Kidney (tissue), 22 donors: ENCODE measurements at places on chromosomes 7 and 10. TPM values are rescaled to one million over a fixed set of nuclear protein-coding genes. Genes with fewer than 3 reads are reported as not detected.

TRIM73 gene
- 4.3 TPM for total RNA-seq

POLR2J2 gene
- total RNA-seq, result 10.5 TPM

STEAP2 gene
- 15.8 TPM for total RNA-seq

DDC gene
- 7.8 TPM for total RNA-seq

ITPRID1 gene
- not detected for total RNA-seq

VAX1 gene
- total RNA-seq, result not detected

SLC39A12 gene
- total RNA-seq, result 0.16 TPM

C10orf90 gene
- total RNA-seq, result not detected

ZNF804B gene
- 0.19 TPM for total RNA-seq

DDIT4 gene
- 292 TPM for total RNA-seq

FRMD4A gene
- total RNA-seq, result 68.2 TPM

HMX3 gene
- not detected for total RNA-seq

KEL gene
- total RNA-seq, result 0.28 TPM

MYH16 gene
- not detected for total RNA-seq

OR2A12 gene
- not detected for total RNA-seq
